Activated CD4-positive, alpha-beta T cell treated with anti-CD3 and anti-CD28 coated beads, Interleukin-2, amount 50 U/mL, for 48 hours (primary cell): ENCODE measurements at places on chromosomes 3 and 15.
A peak's percentile ranks its signal among the peaks of the same experiment; 100 is the strongest.

DNA sequence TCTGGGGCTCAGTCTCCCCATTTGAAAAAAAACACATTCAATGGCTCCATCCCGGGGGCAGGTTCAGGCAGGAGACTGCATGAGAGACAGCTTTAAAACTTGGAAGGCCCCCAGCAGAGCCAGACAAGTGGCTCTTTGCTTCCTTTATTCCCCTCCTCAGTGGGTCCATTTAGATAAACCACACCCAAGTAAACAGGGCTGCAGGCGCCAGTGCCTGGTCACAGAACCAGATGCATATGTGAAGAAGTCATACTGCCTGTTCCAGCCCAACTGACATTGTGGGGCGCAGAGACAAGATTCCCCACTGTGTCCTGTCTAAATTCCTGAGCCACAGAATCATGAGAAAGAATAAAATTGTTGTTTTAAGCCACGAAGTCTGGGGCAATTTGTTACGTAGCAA lies 9.0 kb downstream of the FBN1 start:
- no peak for DNase-seq

GRCh38 chr3:12831301-12831866 lies 10.0 kb downstream of the RPL32 start:
- no peak for DNase-seq

- no peak for DNase-seq
Observed at GRCh38 chr15:27062951-27063350, 92.0 kb downstream of the GABRG3 start.

DNA sequence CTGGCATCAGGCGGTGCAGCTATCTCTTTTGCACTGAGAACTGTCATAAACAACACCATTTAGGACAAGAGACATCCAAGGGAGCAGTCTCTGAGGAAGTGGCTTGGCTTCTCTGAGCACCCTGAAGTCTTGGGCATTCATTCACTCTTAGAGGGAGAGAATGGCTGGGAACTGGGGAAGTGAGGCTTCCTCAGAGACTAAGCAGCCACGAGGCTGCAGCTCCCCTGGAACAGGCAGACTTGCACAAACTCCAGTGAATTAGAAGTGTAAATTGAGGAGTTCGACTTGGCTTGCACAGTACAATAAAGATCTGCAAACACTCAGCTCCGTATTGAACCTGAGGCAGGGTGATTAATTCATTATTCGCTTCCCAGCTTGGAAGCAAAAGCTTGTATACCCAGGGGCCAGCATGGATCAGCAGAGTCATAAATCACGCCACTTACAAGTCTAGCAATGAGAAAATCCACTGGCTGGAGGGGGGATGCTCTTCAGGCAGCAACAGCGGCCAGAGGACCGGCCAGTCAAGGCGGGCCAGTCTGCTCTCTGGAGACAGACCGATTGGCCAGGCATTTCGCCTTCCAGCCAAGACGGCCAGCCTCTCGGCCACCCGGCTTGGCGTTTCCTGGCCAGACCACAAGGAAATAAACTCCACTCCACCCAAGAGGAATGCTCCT lies 118.8 kb upstream of the ADPGK start:
- DNase-seq: no peak

DNA sequence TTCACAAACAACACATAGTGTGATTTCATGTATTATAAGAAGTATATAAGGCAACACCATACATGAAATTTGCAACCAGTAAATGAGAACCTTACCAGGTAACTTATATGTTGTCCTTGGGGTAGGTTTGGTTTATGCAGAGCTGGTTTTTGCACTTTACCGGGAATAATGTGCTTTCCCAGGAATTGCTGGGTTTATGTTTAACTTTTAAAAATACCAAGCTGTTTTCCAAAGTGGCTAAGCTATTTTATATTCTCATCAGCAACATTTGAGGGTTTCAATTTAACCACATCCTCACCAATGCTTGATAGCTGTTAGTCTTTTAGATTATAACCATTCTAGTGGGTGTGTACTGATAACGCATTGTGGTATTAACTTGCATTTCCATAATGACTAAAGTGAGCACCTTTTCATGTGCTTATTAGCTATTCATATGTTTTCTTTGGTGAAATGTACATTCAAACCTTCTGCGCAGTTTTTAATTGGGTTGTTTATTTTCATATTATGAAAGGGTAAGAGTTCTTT lies 71.6 kb downstream of the KY start:
- no peak for DNase-seq

- no peak for DNase-seq
Observed at GRCh38 chr3:101854608-101855304, 5.4 kb downstream of the NFKBIZ start.

DNA sequence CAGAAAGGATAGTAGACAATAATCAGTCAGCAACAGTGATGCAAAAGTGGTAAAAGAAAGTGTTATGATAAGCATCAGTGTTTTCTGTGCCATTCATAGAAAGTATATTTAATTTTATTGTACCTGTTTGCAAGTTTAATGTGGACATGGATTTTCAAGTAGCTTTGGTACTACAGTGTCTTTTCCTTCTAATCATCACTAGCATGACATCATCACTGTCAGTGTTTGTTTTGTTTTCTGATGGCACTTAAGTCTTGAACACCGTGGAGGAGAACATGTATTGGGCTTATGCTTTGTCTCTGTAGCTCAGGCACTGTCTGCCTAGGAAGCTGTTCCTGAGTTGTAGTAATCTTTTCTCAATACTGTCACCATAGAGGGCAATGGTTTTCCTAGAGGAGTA lies 41.9 kb downstream of the SETD5 start:
- no peak for DNase-seq

DNA sequence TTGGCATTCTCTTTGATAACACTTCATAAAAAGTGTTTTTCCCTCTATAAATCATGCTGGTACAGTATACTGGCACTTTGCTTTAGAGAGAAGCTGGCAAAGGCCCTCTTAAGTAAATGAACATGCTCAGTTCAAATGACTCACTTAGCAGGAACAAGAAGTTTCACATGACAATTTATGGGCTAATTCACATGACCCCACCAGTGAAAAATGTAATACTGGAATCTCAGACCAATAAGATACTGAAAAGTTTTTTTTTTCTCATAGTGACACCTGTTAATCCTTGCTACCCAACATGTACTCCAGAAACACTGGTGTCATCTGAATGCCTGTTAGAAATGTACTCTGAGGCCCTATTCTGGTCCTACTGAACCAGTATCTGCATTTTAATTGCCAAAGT lies 13.9 kb downstream of the BTBD1 start:
- DNase-seq: no peak

GRCh38 chr3:147656023-147656422 lies 246.9 kb downstream of the ZIC1 start:
- no peak for DNase-seq

DNA sequence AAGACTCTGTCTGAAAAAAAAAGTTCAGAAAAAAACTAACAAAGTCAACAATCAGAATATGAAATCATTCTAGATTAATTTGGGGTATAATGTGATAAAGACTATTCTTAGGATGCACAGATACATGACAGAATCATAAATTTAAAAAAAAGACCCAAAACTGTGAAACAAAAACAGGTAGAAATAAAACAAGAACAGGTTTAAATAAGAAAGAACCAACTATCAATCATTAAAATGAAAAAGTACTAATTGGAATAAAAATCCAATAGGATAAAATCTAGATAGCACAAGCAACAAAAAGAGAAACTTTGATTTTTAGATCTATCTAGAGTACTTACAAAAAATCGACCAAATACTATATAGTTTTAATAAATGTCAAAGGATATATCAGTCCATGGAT lies 13.4 kb downstream of the TMEM202 start:
- DNase-seq: no peak

- DNase-seq: no peak
Observed at GRCh38 chr3:101377796-101378195, 57.4 kb upstream of the IMPG2 start.

GRCh38 chr3:2595486-2595885 lies 496.8 kb downstream of the CNTN4 start:
- DNase-seq: no peak

GRCh38 chr3:135393159-135393558 lies 572.4 kb upstream of the PPP2R3A start:
- no peak for DNase-seq

- peak; percentile 24 for DNase-seq
Observed at GRCh38 chr3:43104660-43105595, 951 bp downstream of the POMGNT2 start.

DNA sequence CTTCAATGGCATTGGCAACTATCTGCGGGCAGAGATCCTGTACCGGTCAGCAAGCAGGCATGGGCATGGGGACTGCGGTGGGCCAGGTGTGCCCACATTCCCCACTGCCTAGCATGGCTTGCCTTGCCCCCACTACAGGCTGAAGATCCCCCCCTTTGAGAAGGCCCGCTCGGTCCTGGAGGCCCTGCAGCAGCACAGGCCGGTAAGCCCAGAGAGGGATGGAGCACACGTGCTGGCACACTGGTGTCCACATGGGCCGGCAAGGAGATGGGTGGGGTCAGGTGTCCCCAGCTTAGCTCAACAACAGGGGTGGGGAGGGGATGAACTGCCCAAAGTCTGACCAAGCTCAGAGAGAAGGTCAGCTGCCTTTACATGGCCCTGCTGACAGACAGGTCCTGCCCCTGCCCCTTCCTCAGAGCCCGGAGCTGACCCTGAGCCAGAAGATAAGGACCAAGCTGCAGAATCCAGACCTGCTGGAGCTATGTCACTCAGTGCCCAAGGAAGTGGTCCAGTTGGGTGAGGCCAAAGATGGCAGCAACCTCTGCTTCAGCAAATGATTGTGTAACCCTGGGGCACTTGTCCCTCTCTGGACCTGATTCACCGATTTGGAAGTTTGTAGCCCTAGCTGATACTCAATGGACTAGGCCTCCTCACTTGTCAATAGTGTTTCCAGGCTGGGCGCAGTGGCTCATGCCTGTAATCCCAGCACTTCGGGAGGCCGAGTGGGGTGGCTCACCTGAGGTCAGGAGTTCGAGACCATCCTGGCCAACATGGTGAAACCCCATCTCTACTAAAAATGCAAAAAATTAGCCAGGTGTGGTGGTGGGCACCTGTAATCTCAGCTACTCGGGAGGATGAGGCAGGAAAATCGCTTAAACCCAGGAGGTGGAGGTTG lies 5.6 kb downstream of the NEIL1 start:
- DNase-seq: no peak
